ENCODE measurements at places on chromosomes 2 and 18.

GRCh38 chr18:57747809-57748680, 55.1 kb downstream of the ATP8B1 start:
- DNase-seq = no peak

DNA sequence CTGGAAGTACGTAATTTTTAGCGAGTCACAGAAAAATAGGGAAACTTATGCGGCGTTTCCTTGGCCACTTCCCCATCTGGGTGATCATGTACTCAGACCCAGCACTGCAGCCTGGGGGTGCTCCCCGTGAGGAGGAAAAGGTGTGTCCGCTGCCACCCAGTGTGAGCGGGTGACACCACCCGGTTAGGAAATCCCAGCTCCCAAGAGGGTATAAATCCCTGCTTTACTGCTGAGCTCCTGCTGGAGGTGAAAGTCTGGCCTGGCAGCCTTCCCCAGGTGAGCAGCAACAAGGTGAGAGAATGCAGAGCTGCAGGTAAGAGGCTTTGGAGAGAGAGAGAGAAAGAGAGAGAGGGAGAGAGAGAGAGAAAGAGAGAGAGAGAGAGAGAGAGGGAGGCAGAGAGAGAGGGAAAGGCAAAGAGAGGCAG, at the start of gene IL1R2:
Gene IL1R2 (plus strand): TSS at position 240 of the 425 bp plus-strand sequence. CDS start 16,616 bp downstream, outside the sequence.
- DNase-seq = no peak

DNA sequence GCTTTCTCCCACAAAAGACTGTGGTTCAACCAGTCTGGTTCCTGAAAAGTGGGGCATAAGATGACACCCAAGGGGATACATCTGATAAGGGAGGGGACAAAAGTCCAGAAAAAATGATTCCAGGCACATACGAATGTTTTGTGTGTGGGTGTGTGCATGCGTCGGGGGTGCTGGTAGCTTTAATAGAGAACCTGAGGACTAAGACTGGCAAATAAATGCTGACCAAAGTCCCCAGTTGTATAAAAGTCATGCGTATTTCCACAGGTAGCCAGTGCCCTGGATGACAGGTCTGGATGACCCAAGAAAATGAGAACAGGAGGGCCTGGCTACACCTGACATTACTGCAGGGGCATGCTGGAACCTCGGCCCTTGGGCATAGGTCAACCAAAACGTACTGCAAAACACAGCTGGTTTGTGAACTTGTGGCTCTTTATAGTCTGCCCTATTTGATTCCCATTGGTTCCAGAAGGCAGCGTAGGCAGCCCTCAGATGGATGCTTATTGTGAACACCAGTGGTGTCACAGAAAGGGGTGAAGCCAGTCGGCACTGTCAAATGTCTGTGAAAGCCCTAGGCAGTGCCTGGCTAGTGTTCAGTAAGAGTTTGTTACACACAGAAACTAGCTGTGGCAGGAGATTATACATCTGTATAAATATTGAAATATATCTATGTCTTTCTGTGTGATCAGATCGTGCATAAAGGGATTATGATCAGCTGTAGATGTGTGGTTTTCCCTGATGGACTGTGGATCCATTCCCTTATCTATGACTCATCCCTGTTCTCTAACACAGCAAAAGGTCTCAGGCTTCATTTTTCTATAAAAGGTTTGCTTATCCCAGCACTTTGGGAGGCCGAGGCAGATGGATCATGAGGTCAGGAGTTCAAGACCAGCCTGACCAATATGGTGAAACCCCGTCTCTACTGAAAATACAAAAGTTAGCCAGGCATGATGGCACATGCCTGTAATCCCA, 58.3 kb downstream of the INSIG2 start:
- DNase-seq = no peak

DNA sequence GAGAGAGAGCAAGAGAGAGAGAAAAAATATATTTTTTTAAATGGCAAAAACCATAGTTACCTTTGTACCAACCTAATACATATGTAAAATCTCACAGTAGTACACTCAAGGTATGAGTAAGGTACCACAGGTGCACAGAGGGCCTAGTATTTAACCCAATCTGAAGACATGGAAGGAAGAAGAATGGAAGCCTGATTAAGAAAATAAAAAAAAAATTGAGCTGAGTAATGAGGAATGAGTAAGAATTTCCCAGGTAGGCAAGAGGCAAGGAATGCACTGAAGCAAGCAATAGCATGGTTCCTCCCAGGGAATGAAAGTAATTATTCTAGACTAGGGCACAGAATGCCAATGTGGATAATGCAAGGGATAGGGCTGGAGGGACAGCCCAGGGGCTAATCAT, 294.2 kb downstream of the FIGN start:
- no peak for DNase-seq

GRCh38 chr2:40240070-40240469, 211.8 kb downstream of the SLC8A1 start:
- no peak for DNase-seq

DNA sequence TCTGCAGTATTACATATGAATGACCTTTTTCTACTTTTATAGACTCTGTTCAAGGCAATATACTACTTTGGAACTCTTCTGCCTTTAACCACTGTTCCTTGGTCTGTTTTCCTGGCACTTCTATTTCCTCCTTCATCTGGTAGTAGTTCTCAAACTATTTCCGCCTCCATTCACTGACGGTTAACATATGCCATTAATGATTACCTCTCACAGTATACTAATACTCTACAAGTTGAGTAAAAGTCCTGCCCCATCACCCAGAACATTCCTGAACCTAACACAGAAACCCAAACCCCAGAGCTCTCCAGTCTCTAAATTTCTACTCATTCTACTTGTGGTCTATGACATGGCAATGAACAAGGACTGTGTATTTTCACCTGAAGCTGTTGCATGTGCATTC, 4.5 kb downstream of the GFPT1 start:
- no peak for DNase-seq

GRCh38 chr2:1743396-1744150, 742 bp downstream of the PXDN start:
- DNase-seq = no peak
